ENCODE measurements at places on chromosomes 2 and 18. TPM values are rescaled to one million over a fixed set of nuclear protein-coding genes. Genes with fewer than 3 reads are reported as not detected.

DNA sequence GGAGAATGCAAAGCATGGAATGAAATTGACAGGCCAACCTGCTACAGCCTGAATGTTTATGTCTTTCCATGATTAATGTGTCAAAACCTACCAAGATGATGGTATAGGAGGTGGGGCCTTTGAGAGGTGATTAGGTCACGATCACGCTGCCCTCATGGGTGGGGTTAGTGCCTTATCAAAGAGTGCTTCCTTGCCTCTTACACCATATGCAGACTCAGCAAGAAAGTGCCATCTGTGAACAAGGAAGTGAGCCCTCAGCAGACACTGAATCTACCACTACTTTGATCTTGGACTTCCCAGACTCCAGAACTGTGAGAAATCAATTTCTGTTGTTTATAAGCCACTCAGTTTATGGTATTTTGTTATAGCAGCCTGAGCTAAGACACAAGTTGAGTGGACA is 147.5 kb upstream of the BCL2L11 start:
- DNase-seq = no peak

DNA sequence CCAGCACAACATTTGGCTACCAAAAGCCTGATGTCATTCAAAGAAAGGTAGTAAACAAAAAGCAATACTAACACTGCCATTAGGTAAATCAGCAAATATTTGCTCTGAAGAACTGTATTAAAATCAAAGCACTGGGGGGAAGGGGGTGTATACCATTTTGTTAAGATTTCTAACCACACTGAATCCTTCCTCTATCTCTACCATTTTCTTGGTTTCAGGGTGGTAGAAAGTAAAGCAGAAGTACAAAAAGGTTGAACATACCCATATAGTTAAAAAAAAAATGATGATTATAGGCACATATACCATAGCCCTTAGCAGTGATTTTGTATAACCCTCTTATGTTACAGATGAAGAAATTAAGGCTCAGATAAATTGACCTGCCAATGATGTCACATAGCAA is 437.6 kb downstream of the ZEB2 start:
- no peak for DNase-seq

ACVR2A gene
- 6.7 TPM for total RNA-seq

CNDP1 gene
- 0.49 TPM for total RNA-seq

GRCh38 chr2:104539649-104540048 is 314.3 kb upstream of the POU3F3 start:
- no peak for DNase-seq

GRCh38 chr2:155099784-155100183 is 401.3 kb downstream of the KCNJ3 start:
- no peak for DNase-seq

- no peak for DNase-seq
These were observed at the start of gene SERPINB2 for GRCh38 chr18:63887424-63887823. TSS of gene SERPINB2 (plus strand) at chr18:63887705. CDS start at chr18:63891445, 3,740 bp downstream.

DPP10 gene
- total RNA-seq = not detected
